ENCODE measurements at places on chromosomes 7 and 10.

GRCh38 chr10:38038932-38039245 is 28.4 kb downstream of the ZNF33A start:
- DNase-seq: no peak

GRCh38 chr7:50807026-50807730 is 24.5 kb upstream of the GRB10 start:
- DNase-seq: no peak

DNA sequence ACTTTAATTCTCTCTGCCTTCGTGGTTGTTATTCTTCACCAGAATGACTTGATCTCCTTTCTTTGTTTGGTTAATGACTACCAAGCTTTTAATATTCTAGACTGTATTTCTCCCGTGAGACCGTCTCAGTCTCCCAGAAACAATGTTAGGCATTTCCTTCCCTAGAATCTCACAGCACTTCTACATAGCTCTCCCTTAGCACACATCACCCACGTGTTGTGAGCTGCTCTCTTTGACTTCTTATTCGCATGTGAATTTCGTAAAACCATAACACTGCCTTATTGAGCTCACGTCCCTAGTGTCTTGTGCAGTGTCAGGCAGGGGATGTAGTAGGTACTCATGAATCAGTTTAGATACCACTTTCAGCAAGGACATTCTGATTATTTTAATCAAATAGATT is 57.5 kb upstream of the MGAM2 start:
- no peak for DNase-seq

DNA sequence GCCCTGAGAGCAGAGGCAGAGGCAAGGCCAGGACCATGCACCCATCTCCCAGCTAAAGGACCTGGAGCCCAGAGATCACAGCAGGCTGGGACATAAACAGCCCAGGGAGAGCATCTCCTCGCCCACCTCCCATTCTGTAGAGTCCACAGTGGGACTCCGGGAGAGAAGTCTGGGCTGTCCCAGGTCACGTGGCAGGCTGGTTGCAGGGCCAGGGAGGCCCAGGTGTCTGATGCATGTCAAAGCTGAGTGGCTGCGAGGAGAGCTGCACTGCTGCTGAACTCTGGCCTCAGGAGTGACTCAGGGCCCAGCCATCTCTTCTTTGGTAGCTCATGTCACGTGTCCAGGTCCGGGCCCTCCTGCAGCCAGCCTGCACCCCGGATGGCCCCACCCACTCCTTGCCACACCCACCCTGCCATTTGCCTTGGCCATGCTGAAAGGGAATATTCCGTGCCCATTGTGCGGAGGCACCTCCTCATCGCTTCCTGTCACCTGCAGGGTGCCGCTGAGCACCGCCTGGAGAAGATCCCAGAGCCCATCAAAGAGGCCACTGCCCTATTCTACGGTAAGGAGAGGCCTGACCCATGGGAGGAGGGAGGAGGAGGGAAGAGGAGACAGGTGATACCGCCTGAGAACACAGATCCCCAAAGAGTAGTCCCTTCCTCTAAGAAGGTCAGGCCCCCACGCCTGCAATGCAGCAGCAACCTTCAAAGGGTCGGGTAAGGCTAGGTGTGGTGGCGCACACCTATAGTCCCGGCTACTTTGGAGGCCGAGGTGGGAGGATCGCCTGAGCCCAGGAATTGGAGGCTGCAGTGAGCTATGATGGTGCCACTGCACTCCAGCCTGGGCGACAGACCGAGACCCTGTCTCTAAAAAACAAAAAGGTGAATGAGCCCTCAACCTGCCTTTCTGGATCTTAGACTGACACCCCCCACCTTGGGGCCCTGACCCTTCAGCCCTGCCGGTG is 12.6 kb upstream of the SH2B2 start:
- DNase-seq: no peak

DNA sequence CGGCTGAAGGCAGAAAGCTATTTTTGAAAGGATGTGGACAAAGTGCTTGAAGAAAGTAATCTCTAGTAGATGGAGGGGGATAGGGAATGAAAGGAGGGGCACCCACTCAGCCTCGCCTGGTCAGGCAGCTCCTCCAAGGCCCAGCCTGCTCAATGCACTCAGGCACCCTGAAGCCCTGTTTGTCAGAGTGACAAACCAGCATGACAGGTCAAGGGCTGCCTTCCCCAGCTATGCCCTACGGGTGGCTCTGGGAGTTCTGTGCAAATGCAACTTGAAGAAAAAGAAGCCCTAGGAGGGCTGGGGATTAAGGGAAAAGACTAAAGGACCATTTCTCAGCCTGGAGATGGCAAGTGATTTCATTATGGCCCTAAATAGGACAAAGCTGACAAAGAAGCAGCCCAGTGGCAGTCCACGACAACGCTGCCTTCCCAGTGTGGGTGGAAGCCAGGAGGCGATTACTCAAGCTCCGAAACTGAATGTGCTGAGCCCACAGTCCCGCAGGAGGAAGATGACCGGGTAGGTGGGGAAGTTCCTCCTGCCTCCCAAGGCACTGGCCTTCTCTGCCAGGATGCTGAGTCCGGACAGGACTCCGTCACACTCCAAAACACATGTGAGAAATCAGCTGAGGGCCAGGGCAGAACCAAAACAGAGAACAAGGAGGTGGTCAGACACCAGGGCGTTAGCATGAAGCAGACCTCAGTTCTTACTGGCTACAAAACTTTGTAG is 16.3 kb downstream of the LIPA start:
- no peak for DNase-seq

GRCh38 chr10:12353399-12354242 is 4.3 kb downstream of the CAMK1D start:
- no peak for DNase-seq

DNA sequence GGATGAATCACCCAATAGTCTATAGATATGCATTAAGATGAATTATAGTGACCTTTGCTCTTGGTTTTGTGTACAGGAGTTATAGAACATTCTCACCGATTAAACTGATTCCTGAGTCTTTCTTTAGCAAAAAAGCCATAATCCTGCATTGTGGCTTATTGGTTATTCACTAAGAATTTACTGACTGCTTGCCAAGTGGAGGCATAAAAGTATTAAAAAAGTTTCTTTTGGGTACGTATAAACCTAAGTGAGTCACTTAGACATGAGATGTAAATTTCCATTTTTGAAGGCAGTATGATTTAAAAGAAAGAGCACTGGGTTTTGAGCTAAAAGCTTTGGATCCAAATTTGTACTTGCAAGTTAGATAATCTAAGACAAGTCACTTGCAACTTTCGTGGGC is 100.7 kb downstream of the CDK6 start:
- no peak for DNase-seq

- no peak for DNase-seq
Measured at GRCh38 chr7:28224172-28224571, 43.6 kb upstream of the JAZF1 start.

DNA sequence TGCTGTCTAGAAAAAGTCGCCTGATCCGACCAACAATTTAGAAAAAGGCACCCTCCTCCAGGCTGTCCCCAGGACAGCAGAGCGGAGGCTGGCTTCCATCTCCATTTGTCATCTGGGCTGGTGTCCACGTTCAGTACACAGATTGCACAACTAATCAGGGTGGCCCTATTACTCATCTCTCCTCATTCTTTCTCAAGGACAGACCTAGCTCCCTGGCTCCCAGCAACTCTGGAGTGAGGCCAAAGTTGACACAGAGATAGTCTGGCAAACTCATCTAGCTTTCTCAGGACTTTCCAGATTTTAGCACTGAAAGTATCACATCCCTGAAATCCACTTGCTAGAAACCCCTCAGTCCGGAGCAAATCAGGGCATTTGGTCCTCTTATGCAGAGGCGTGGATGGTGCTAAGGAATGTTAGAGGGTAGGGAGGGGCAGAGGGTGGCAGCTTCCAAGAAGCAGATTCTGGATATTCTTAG is 75.1 kb downstream of the DNAH11 start:
- no peak for DNase-seq

- DNase-seq: no peak
Measured at GRCh38 chr10:10977978-10978377, 39.7 kb upstream of the CELF2 start.

GRCh38 chr10:60934215-60935175 is 9.5 kb downstream of the RHOBTB1 start:
- DNase-seq: no peak

DNA sequence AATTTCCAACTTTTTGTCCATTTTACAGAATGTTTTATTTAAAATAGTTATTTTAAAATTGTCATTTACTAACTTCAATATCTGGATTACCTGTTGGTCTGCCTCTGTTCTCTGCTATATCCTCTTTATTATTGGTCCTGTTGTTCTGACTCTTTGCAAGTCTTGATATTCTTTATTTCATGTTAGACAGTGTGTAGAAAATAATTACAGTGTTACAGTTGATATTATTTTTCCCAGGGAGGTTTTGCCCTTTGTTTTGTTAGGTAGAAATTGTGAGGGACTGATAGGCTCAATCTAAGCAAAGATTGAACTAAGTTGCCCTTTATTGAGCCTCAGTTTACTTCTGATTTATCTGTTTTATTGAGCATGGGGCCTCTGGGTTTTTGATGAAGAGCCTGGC is 49.4 kb upstream of the CADPS2 start:
- DNase-seq: no peak

- no peak for DNase-seq
Measured at GRCh38 chr7:21914671-21915070, 31.0 kb downstream of the CDCA7L start.

GRCh38 chr7:79547132-79547531 is 93.7 kb upstream of the MAGI2 start:
- no peak for DNase-seq

GRCh38 chr10:8144496-8144895 is 90.0 kb downstream of the GATA3 start:
- no peak for DNase-seq

DNA sequence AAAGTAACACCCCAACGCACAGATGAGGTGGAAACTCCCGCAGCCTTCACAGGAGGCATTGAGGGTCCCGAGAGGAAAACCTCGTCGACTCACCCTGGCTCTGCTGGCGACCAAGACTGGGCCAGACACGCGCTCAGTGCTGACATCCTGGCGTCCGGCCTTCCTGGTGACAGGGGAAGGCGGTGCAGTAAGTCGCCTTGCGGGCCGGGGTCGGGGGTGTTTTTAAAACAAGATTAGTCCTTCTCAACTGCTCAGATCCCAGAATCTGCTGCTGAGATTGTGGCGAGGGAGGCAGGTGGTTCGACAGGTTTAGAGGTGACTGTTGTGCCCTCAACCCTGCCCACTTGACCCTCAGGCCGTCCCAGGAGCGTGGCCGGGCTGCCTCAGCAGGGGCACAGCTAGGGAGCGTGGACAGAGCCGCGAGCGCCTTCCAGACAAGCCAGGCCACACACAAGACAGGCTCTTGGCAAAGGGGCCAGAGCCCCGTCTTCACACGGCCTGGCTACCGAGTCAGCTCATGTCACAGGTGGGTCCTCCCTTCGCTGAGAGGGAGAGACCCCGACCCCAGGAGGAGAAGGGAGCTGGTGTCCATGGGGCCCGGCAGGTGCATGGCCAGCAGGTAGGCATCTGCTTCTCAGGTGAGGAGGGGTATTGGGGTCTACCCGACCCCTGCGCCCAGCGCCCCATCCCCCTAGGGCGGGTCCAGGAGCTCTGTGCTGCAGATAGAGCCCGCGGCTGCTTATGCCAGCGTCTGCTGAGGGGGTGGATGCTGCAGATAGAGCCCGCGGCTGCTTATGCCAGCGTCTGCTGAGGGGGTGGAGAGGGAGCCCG is 81.6 kb downstream of the DNAJB6 start:
- DNase-seq: no peak

DNA sequence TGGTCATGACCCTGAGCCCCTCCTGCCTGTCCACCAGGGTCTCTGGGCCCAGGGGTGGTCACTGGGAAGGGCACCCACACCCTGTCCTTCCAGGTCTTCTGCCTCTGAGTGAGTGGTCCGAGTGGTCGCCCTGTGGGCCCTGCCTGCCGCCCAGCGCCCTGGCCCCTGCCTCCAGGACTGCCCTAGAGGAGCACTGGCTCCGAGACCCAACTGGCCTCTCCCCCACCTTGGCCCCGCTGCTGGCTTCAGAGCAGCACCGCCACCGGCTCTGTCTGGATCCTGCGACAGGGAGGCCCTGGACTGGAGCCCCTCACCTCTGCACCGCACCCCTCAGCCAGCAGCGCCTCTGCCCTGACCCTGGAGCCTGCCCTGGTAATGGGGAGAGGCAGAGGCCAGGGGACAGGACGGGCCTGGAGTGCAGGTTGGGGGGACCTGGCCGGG is 13.9 kb upstream of the ZNF862 start:
- no peak for DNase-seq

DNA sequence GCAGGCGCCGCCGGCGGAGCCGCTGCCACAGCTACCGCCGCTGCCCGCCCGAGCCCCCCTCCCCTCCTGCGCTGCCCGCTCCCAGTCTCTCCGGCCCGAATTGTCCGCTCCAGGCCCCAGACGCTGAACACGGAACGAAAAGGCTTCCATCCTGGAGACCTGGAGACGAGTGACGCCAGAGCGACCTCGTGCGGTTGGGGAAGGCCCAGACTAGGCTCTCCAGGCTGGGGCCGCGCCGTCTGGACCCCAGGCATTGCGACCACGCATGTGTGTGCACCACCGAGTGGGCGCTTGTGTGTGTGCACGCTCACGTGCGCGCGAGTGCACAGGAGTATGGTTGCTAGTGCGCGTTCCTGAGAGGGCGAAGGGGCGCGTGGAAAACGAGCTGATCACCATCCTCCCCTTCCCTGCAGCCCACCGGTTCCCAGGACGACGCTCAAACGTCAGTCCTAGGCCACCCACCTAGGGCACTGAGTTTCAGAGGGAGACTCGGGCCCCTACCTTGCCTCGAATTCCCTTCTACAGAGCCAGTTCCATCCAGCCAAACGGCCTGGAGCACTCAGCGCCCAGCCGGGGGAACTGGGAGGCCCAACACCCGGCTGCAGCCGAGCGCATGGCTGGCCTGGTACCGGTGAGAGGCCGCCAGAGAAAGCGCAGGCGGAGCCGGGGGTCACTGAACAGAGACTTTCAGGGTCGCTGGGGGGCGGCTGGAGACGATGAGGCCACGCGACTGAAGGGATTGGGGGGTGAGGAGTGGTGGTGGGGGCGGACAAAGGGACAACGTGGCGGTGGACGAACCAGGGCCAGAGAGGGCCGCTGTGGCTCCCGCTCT is 11.6 kb downstream of the LBX1 start:
- no peak for DNase-seq

GRCh38 chr7:2478399-2478785 is 2.2 kb upstream of the GRIFIN start:
- DNase-seq: no peak

DNA sequence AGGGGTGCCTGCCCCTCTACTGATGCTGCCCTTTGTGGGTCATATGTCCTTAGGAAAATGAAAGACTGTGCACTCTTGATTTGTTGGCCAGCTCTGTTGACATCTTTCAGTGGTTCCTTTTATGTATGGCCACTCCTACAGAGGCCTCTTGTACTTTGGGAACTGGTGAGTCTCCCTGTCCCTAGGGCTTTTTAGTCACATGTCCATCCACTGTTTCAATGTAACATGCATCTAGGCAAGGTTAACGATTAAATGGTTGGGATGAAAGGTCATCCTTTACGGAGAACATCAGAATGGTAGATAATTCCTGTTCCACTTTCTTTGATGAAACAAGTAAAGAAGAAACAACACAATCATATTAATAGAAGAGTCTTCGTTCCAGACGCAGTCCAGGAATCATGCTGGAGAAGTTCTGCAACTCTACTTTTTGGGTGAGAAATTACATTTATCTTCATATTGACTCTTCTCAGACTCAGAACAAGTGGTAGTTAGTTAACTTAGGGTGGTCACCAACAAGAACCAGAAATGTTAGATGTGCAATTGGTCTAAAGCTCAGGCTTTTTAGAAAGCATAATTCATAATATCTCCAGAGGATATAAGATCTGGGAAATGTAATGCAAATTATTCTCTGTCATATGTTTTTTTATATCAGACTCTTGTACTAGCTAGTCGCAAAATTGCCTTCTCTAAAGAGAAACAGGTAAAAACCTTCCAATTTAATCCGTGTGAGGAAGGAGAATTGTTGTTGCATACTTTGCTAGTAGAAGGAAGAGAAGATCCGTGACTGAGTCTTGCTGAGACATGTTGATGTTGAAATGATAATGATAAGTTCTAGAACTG is at the start of gene ABCC2:
Gene ABCC2 (plus strand): TSS at position 194 of the 840 bp plus-strand sequence. CDS start 205 bp downstream, at position 399.
- DNase-seq: no peak

Measured in stimulated activated CD8-positive, alpha-beta memory T cell treated with anti-CD3 and anti-CD28 coated beads, Interleukin-2, amount 100 ng/mL, for 1 hour (primary cell).